ENCODE measurements at places on chromosomes 12 and 14.

GRCh38 chr12:70459786-70460185, 93.7 kb downstream of the KCNMB4 start:
- DNase-seq: no peak

GRCh38 chr12:17593715-17594406, 496.1 kb downstream of the RERGL start:
- no peak for DNase-seq

DNA sequence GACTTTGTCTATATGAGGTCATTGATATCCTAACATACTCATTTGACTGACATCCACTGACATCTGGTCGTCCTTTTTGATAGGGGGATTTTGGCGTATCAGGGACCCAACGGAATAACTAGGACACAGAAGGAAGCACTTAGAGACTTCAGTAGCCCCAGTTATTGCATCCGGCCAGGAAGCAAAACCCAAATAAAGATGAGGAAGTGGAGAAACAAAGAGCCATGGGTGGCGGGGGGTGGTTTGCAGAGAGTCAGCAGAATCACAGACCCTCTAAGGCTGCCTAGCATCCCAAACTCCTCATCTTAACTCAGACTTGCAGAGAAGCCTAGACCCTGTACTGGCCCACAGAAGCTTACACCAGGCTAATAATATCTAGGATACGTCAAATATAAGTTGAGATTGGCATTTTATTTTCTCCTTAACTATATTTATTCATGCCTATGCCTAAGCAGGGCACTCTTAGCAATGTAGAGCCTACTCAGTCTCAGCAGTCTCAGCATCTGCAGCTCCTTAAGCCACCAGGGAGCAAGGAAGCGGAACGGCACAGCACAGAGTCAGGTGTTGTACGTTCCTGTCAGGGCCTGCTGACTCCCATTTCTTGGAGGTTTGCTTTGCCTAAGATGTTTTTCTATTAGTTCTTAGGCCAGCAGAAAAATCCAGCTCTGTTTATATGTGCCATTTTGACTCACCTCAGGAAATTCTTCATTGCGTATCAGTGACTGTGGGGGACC, 45.1 kb downstream of the KCNA1 start:
- DNase-seq: no peak

DNA sequence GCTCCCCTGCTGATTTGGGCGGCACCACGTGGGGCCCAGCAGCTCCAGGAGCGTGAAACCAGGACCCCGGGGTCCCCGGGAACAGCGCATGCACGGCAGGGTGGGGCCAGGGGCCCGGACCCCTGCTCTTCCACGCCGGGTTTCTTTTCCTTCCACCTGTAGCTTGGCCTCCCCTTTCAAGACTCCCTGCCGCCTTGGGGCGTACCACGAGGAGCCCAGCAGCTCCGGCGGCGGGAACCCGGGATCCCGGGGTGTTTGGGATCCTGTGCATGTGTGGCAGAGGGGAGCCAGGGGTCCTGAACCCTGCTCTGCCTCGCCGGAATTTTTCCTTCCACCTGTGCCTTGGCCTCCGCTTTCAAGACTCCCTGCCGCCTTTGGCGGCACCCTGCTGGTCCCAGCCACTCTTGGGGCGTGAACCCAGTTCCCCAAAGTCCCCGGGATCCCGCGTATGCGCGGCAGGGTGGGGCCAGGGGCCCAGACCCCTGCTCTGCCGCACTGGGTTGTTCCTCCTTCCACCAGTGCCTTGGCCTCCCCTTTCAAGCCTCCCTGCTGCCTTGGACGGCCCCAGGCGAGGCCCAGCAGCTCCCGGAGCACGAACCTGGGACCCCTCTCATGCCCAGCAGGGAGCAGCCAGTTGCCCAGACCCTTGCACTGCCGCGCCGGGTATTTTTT, 322.7 kb downstream of the ALG10 start:
- no peak for DNase-seq

DNA sequence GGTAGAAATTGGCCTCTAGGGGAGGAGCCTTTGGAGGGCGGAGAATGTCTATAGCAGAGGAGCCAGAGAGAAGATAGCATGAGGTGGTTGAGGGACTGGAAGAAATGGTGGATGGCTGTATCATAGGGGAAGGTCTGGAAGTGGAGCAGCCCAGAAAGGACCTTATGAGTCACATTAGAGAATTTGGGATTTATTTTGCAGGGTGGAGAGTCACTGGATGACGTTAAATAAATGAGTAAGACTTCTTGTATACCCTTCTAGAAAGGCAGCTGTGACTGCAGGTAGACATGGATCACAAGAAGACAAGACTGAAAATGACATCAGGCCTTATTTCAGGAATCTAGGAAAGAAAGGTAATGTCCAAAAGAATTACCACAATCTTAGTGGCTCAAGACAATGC, 208.2 kb upstream of the TMTC1 start:
- DNase-seq: no peak

DNA sequence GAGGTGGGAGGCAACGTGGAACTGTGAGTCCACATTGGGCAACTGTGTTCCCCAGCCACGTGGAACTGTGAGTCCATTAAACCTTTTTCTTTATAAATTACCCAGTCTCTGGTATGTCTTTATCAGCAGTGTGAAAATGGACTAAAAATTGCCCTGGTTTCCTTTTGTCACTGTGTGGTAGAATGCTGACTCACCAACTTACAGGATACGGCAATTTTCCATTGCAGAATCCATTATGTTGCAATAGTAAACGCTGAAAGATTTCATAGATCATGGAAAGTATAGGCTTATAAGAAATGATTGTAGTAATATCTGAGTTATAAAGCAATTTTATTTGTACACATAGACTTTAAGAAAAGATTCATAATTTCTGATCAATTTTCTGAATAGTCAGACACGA, 93.0 kb downstream of the GTF2A1 start:
- DNase-seq: no peak

- DNase-seq: no peak
These were observed 35.9 kb downstream of the TRIM9 start for GRCh38 chr14:51059032-51059431.

DNA sequence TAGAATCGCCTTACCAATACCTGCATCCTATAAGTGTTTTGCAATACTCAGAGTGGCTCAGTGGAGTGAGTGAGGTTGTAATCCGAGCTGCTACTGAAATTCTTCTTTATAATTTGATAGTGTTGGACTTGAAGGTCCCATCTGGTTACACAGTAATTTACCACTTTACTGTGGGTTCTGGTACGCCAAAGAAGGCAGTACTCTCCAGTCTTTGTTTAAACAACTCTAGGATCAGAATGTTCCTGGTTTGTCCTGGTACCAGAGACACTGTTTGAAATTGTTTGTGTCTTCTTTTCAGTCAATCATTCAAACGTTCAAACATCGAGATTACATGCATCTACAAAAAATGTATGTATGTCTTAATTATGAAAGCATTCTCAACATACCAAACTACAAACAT, 51.3 kb upstream of the AMN1 start:
- no peak for DNase-seq

GRCh38 chr12:11563785-11564739, 85.4 kb upstream of the ETV6 start:
- no peak for DNase-seq

DNA sequence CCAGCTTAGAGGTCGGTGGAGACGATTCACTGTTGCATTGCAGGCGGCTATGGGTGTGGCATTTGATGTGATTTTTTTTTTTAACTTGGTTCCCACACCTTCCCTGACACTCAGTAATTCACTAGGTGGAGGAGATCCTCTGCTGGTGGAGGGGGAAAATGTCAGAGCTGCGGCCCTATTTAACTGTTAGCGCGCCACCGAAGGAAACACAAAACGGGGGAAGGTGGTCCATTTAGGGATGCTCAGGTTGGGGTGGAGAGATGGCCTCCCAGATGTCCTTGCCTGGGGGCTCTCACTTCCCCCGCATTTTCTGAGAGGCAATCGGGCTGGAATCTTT, 4.3 kb upstream of the HOXC12 start:
- no peak for DNase-seq

GRCh38 chr12:107684990-107685359, 624 bp upstream of the PWP1 start:
- DNase-seq: peak; percentile 15

DNA sequence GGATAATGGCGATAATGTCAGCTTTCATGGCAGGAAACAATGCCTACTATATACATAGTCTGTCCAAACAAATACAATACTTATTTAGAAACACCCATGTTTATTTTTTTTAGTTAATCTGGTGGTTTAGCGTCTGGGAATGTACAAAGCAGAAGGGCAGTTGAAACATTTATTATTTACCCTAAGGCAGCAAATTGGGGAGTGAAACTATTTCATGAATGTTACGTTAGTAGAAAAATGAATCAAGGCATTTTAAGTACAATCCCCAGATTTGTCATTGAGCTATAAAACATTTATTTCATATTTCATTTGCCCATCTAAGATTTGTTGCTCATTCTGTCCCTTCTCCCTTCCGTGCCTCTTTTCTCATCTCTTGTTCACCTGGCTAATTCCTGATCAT, 87.1 kb upstream of the ATF1 start:
- DNase-seq: no peak

DNA sequence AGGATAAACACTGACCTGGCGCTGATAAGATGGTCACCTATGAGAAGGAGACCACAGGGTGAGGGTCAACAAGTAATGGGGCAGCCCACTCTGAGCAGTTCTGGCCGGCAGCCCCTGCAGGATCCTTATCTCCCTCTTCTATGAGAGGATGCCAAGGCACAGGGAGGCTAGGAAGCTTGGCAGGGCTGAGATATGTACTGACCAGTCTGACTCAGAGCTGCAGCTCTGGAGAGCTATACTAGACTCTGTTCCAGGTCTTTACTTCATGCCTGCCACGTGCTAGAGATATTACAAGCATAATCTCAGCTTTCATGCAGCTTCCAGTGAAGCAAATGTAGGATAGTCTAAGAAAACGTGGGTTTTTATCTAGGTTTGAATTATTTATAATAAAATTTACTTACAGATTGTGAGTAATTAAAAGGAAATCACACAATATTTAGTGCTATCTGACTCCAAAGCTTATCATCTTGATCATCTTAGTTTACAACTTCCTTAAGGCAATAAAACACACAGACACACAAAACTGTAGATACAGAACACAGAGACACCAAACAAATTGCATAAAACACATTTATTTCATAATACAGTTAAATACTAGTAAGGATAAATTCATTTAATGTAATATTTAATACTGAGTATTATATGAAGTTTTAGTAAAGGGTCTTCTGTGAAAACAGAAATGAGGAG, 32.3 kb downstream of the GIT2 start:
- no peak for DNase-seq

DNA sequence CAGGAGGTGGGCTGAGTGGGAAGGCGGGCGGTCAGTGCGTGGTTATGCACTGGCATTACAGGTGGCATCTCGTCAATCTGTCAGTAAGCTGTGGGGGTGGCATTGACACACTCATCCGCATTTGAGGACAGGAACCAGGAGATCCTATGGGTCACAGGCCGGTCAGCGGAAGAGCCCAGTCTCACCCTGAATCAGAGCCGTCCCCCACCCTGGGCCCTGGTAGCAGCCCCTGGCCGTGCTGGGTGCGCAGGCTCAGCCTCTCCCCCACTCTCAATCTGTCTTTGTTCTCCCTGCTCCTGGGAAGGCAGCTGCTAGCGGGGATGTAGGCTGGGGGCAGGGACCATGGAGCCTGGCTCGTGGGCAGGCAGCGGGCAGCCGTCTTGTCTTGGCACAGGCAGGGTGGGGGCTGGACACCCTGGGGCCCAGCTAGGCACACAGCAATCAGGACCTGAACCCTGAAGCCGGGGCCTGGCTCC, 5.1 kb downstream of the INF2 start:
- DNase-seq: no peak

DNA sequence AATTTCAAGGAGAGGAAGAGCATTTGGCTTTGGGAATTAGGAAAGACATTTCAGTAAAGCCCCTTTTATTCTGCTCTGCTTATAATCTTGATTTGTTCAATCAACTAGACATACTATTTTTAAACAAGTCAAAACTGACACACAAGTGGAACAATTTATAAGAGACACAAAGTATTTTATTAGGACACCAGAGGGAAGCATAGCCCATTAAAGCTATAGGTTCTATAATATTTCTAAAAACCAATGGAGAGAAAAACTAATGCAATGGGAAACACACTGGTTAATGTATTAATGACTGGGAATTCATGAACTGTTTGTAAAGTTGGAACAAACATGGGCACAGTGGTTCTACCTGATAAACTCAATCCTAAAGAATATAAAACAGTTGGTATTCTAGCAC, 15.3 kb upstream of the CERS5 start:
- no peak for DNase-seq

GRCh38 chr12:26068503-26068902, 56.3 kb downstream of the BHLHE41 start:
- DNase-seq: no peak

- DNase-seq: no peak
These were observed 230.1 kb upstream of the PLXNC1 start for GRCh38 chr12:93918262-93918661.

DNA sequence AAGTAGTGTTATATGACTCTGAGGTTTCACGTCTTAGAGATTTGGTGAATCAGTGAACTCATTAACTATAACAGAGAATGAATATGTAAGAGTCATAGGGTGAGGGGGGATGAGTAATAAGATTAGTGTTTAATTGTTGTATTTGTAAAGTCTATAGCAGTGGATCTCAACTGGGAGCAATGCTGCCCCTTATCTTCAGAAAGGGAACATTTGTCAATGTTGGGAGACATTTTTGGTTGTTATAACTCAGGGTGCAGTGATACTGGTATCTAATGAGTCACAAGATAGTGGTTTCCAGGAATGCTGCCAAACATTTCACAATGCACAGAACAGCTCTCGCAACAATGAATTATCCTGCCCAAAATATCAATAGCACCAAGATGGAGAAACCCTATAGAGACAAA, 1193.7 kb downstream of the GALC start:
- no peak for DNase-seq

DNA sequence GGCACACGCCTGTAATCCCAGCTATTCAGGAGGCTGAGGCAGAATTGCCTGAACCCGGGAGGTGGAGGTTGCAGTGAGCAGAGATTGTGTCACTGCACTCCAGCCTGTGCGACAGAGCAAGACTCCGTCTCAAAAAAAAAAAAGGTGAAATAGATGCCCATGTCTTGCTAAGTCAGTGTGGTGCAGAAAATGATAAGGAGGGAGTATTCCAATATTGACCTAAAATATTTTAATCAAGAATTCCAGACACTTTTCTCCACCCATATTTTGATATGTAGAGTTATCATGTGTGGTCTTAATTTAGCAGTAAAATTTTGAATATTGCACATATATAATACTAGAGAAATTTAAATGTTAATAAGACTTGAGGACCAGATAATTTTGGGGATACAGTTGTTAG, 57.7 kb downstream of the WNK1 start:
- no peak for DNase-seq

DNA sequence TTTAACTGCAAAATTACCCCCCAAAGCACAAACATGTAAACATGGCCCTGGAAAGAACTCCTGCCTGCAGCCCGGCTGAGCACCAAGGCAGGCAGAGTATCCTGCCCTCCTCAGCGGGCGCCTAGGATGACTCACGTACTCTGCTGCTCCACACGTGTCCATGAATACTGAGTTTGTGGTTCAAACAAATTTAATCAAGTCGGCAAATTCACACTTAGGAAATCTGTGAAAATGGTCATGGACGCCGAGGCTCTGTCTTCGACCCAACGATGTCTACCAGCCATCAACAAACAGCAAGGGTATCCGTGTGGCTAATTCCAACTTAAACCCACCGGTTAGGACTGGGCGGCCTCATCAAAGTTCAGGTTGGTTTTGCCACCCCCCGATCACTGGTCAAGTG, 25.5 kb downstream of the GOLGA3 start:
- DNase-seq: no peak
